Smooth muscle cell of the umbilical artery (primary cell): ENCODE measurements at places on chromosomes 4 and X. TPM values are rescaled to one million over a fixed set of nuclear protein-coding genes. Genes with fewer than 3 reads are reported as not detected.

The RAB41 gene
- not detected in 2 replicates for total RNA-seq

The CSN1S1 gene
- not detected in 2 replicates for total RNA-seq

The BEND2 gene
- not detected in 2 replicates for total RNA-seq

The CRMP1 gene
- total RNA-seq, result 0.30 and 5.5 TPM in 2 replicates

The FOXO4 gene
- 3.5 and 4.2 TPM in 2 replicates for total RNA-seq
